ENCODE measurements at places on chromosomes 11 and 22.

GRCh38 chr11:17405232-17406005 lies 17.0 kb upstream of the KCNJ11 start:
- DNase-seq: no peak

DNA sequence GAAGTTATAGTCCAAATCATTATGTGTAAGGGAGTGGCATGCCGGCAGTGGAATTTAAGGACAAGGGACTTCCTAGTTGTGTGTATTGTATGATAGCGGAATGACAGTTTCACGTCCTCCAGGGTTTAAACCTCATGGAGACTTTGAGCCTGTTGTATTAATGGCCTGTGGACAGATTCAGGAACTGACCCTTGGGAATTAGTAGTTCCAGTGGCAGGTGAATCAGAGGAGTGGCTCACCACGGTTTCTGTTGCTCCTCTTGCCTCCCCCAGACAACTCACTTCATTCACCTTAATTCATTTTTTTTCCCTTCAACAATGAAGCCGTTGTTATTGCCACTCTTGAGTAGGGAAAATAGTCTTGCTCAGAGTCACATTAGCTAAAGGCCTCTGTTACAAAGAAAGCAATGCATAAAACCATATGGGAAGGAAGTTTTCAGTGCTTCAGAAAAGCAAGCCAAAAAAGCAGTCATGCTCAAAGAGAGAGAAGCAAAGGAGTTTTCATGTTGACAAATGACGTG lies 22.6 kb downstream of the AMOTL1 start:
- DNase-seq: no peak

DNA sequence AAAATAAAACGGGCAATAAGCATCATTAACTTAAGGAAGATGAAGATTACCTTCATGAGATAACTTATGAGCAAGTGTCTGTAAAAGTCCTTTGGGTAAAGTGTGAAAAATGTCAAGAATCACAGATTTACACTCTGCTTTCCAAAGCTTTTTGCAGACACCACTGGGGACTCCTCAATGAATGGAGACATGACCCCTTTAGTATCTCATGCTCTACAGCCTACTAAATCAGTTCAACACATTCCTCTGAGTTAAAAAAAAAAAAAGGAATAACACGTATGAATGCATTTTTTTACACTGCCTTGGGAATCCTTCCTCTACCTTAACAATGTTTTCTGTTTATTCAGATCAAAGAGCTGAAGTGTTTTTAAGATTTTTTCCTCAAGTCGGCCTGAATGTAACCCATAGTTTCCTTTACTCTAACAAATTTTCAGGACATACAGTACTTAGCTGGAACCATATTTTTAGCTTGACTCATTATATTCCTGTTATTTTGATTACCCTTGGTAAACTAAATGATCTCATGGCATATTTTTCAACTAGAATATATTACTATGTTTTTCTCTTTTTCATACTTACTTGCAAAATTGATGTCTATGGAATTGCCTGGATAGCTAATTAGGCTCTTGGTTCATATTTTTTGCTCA lies 25.9 kb upstream of the RAB30 start:
- no peak for DNase-seq

- no peak for DNase-seq
Measured at GRCh38 chr22:38451864-38452263, 3.1 kb downstream of the KCNJ4 start.

DNA sequence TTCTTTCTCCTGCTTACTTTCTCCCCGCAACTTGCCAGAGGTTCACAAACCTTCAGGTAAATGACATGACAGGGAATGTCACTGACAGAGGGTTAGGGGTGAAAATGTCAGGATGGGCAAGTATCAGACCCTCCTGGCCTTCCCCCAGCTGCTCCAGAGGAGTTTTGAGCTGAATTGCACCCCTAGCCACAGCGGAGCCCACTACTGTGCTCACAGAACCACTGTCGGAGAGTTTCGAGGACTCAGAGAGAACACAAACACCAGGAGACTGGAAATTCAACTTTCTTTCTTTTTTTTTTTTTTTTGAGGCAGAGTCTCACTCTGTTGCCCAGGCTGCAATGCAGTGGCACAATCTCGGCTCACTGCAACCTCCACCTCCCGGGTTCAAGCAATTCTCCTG lies 21.5 kb upstream of the P2RY2 start:
- no peak for DNase-seq

- DNase-seq: no peak
Measured at GRCh38 chr11:29243616-29244015, 773.2 kb downstream of the KCNA4 start.

GRCh38 chr22:46726066-46726985 lies 11.7 kb downstream of the CERK start:
- no peak for DNase-seq

DNA sequence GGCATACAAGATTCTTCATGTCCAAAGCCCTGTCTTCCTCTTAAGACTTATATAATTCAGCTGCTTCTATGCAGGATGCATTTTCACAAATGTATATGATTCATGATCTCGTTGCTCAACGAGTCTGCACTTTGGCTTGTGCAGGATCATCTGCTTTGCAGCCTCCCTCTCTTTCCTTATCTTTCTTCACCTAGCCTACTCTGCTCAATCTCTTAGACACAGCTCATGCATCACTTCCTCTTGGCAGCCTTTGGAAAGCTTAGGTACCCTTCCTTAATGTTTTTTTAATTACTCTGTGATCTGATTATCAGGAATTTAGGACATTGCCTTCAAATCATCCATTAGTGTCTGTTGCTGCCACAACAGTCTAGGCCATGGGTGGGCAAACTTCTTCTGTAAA lies 673.8 kb downstream of the NELL1 start:
- no peak for DNase-seq

DNA sequence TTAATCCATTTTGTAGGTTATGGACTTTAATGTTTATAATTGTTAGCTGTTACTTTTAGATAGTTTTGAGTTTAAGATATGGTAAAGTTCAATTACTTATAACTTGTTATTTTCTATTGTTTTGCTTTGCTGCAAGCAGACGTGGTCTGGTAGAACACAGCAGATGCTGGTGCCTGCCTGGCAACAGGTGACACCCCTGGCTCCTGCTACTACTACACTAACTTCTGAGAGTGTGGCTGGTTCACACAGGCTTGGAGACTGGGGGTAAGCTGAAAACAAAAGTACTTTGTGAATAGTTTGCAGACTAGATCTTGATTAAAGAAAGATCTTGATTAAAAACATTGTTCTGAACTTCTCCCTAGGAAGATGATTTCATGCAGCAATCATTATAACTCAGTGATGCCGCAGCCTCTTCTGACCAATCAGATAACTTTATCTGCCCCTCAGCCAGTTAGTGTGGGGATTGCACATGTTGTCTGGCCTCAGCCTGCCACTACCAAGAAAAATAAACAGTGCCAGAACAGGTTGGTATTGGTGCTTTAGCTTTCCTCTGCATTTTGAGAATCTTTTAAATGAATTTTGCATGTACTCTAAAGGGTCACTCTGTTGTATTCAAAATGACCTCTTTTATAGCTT lies 90.4 kb downstream of the HIPK3 start:
- DNase-seq: no peak

DNA sequence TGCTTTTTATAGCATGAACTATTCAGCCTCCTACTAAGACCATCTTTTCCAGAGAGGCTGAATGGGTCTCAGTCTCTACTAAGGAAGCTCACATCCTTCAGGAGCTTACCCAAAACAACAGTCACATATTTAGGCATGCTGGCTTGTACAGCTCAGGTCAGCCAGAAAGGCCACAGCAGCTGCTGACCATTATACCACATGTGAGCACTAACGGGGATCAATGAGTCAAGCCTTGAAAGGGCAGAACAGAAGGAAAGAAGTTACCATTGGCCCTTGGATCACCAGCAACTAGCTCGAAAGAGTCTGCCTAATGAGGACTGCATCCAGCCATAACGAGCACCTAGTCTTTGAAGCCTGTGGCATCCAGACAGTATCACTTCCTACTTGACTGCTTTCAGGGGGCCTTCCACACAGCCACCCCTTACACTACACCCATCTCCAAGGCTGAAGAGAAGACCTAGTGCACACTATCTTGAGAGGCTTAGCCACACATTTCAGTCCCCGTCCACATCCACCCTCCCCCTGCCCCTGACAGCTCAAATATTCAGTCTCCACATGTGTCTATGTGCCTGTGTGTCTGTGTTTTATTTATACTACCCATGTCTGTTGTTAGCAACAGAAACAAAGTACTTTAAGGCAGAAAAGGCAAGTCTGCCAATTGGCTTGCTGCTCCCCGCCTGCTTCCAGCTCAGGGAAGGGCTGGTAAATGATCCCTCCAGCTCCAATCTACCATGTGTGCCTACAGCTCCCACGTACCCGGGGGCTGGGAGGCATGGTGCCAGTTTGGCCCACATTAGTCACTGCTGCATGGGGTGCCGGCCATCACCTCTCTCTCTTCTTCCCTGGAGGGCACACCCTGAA lies 95.5 kb downstream of the RPL27A start:
- no peak for DNase-seq

DNA sequence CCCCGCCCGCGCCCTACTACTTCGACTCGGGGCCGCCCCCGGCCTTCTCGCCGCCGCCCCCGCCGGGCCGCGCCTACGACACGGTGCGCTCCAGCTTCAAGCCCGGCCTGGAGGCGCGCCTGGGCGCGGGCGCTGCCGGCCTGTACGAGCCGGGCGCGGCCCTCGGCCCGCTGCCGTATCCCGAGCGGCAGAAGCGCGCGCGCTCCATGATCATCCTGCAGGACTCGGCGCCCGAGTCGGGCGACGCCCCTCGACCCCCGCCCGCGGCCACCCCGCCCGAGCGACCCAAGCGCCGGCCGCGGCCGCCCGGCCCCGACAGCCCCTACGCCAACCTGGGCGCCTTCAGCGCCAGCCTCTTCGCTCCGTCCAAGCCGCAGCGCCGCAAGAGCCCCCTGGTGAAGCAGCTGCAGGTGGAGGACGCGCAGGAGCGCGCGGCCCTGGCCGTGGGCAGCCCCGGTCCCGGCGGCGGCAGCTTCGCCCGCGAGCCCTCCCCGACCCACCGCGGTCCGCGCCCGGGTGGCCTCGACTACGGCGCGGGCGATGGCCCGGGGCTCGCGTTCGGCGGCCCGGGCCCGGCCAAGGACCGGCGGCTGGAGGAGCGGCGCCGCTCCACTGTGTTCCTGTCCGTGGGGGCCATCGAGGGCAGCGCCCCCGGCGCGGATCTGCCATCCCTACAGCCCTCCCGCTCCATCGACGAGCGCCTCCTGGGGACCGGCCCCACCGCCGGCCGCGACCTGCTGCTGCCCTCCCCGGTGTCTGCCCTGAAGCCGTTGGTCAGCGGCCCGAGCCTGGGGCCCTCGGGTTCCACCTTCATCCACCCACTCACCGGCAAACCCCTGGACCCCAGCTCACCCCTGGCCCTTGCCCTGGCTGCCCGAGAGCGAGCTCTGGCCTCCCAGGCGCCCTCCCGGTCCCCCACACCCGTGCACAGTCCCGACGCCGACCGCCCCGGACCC lies 17.4 kb upstream of the ACR start:
- no peak for DNase-seq

DNA sequence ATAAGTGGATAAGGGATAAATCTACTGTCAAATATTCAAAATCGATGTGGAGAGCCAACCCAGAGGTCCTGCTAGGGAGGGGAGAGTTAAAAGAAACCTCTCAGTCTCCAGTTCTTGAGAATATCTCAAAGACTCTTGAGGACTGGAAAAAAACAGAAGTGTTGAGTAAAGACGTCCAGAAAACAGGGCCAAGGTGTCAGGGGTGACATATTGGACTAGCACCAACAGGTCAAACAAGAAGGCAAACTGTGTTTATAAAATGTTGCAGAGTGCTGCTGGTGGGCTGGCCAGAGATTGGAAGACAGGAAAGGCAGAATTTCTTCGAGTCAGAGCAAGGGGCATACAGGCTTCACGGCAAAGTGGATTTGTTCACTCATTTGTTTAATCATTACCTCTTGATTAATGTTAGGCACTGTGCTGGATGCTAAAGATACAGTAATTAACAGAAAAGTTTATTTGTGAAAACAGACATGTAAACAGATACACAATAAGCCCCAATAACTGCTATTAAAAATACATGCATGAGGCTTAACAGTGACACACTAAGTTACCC lies 33.7 kb upstream of the SMPD1 start:
- no peak for DNase-seq

DNA sequence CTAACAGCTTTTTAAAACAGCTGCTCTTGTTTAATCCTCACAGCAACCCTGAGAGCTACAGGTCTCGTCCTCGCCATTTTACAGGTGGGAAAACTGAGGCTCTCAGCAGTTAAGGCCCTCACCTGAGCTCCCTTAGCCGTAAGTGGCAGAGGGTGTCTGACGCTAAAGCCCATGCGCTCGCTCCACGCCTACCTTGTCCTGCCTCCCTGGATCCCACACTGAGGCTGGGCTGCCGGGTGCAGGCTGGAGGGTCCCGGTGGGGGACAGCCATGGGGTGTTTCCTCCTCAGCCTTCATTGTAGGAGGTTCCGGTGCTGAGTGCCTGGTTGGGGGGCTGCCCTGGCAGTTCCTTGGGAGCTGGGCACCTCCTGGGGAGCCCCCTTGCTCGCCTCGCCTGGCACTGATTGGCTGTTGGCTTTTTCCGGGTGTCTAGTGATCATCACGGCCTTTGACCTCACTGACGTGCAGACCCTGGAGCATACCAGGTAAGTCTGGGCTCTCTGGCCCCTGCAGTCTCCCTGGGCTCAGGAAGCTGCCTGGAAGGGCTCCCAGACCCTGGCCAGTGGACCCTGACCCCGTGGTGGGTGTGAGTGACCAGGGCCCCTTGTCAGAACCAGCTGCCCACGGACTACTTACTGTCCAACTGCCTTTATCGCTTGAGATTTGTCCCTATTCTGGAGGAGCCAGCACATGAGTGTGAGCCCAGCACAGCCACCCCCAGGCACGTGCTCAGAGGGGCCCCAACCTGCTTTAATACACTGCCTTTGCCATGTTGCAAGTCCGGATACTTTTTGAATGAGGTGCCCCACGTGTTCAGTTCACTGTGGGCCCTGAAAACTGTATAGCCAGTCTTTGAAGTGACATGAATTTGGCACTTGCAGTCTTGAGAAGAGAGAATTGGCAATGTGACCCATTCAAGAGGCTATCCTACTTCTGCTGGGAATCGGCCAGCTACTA lies 12.6 kb downstream of the RAB36 start:
- DNase-seq: no peak

DNA sequence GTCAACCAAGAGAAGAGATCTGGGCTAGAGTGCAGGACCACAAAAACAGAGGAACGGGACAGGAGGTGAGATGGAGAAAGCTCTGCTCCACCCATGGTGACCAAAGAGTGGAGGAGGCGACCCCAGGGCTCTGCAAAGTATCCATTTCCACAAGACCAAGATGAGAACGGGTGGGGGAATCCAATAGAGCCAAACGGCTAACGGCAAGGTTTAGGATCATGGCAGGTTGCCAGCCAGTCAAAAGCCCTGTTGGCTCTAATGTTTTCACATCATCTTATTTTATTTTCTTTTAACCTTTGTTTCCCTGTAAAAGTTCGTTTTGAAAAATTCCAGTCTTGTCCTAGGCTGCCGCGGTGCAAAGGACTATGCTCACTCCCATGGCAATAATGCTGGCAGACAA lies 52.1 kb upstream of the CHST1 start:
- DNase-seq: no peak

Measured in retinal pigment epithelial cell (primary cell).